ENCODE measurements at places on chromosomes 4 and X.
A peak's percentile ranks its signal among the peaks of the same experiment; 100 is the strongest.

GRCh38 chrX:111020283-111020682, 75.7 kb upstream of the PAK3 start:
- DNase-seq, result no peak

- DNase-seq, result no peak
These were observed 72.1 kb downstream of the ARHGEF38 start for GRCh38 chr4:105624530-105624929.

DNA sequence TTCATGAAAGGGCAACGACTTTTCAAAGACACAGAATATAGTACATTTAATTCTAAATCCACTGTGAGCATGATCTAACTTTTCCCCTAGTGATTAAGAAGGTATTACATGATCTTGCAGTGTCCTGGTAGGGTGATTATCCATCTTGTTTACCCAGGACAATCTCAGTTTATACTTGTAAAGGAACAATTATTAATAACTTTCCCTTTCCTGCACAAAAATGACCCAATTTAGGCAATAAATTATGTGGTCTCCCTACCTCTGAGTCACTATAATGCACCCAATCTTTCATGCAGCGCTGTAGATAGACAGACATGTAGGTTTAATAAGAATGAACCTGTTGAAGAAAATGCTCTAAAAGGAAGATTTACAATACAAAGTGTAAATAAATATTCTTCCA, 22.7 kb downstream of the UNC5C start:
- DNase-seq, result no peak

GRCh38 chr4:164252286-164252685, 501.6 kb upstream of the SMIM31 start:
- no peak for DNase-seq

- no peak for DNase-seq
These were observed 479.3 kb downstream of the INPP4B start for GRCh38 chr4:142366769-142367181.

DNA sequence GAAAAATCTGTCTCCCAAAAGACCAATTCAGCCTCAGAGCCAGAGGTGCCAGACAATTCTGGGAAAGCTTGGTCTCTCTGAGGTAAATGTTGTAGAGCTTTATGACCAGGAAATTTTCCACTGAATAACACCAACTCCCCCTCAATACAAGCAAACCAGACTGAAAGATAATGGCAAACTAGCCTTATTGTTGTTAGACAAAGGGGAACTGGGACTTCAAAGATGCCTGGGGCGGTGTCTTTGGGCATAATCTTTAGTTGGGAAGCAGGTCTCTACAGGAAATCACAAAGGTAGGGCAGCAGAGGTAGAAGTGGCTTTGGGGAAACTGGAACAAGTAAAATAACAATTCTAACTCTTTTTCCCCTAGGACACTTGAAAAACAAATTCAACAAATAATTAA, 12.0 kb downstream of the COL4A6 start:
- DNase-seq, result no peak

DNA sequence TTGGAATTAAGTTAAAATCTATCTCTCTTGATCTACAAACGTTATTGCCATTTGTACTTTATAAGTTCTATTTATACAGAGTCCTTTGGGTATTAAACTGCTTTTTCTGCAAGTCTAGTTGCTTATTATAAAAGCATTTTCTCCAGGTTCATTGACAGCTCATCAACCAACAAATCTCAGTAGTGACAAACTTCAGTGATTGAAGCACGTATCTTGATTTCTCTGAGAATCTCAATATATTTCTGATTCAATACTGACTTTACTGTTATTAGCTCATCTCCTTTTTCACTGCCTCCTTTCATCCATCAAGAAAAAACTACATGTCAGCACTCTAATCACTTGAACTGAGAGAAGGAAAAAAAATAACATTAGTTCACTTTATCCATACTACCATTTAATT, 630.2 kb downstream of the ARAP2 start:
- DNase-seq, result no peak

DNA sequence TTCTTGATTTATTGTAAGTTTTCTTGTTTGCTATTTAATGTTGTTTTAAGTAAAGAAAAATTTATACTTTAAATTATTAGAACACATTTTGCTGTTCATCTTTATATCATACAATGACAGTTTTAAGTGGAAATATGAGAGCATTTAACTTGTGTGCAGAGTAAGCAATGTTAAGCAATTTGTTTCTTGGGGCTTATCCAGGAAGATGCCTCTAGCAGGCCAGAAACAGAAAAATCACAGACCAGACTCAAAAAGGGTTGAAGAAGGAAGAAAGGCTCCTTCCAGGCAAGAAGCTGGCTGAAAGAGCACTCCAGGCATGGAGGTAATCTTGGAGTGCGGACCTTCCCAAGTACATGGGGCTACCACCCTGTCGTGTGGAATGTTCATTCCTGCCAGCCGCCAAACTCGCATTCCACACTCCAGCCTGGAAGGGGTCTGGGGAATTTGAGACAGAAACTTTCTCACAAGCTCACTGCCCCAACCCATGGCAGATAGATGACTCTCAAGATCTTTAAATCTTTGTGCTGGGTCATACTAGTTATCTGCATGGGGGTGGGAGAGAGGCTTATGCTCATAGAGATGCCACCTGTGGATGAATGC, 1521.3 kb upstream of the AGA start:
- no peak for DNase-seq

- DNase-seq, result no peak
These were observed 57.6 kb upstream of the UBQLN2 start for GRCh38 chrX:56505866-56506265.

DNA sequence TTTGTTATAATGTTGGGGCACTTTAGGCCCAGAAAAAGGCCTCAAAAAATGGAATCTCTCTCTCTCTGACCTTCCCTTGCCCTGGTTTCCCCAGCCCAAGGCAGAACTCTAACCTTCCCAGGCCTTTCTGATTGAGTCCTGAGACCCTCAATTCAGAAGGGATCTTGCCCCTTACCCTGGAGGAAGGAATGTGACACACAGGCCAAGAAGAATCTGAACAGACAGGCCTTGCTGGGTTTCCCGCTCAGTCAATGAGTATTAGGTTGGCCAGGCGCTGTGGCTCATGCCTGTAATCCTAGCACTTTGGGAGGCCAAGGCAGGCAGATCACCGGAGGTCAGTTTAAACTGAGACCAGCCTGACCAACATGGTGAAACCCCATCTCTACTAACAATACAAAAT, 27.6 kb downstream of the ELOVL6 start:
- DNase-seq, result no peak

DNA sequence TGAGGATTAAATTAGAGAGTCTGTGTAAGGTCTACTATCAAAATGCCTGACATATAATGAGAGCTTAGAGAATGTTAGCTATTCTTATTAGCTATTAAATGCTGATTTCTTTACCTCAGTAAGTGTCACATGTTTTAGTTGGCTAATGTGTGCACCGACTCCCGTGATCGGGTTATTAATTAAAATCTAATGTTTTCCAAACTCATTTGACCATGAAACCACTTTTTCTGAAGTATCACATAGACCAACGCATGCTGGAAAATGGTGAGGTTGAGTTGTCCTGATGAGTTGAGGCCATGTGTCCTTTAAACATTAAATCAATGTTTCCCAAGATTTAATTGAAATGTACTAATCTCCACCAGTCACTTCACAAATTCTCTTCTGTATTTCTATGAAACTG, 84.8 kb upstream of the C1QTNF7 start:
- DNase-seq, result no peak

DNA sequence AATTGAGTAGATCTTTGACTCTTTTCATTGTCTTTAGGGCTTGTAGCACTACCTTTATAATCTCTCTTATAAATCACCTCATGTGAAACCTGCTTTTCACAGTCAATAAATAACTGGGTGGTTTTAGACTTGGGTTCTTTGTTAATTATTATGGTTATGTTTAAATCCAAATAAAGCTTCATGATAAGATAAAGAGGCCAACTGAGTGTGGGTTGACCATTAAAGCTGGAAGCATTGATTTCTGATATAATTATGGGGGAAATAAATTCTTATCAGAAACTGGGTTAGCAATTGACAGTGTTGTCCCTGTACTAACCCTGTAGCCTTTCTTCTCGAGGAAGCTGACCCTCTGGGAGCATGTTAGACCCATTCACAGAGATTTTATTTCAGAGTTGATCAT, 384.7 kb upstream of the LCORL start:
- no peak for DNase-seq

DNA sequence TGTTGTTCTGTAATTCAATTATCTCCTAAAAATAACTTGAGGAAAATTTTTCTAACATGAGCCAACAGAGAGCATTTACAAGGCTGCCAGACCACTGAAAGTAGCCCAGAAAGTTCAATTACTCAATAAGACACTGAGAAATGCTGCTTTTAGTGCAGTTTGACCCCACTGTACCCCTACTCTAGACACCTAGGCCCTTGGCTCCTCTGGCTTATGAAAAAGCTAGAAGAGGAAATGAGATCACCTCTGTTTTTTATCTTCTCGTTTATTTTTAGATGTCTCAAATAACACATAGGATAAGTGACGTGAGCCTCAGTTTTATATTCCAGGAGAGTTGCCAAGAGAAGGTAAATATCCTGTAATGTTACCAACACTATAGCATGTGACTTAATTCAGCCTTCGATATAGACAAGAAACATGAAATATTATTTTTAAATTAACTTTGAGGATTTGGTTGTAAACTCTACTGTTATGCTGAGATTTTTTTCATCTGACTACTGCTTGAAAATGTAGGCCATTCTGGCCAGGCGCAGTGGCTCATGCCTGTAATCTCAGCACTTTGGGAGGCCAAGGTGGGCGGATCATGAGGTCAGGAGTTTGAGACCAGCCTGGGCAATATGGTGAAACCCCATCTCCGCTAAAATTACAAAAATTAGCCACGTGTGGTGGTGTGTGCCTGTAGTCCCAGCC, 24.4 kb downstream of the TNIP3 start:
- peak; percentile 67 for DNase-seq

DNA sequence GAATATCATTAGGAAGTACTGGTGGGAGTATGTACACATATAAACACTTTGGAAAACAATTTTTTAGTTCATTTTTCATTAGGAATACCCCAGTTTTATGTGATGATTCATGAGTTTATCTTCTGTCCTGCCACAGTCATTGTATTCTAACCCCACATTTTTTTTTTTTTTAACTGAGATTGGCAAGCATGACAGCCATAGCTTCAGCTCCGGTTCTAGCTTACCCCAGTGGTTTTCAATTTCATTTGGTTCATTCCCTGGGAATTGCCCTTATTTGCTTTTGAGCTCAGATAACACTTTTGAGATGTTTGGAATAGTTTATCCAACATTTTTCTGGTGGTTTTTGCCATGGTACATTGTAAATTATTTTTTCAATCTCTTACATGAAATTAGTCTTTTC, 21.0 kb upstream of the FMR1 start:
- peak; percentile 7 for DNase-seq

- no peak for DNase-seq
These were observed 145.6 kb upstream of the FAT4 start for GRCh38 chr4:125169192-125169591.

DNA sequence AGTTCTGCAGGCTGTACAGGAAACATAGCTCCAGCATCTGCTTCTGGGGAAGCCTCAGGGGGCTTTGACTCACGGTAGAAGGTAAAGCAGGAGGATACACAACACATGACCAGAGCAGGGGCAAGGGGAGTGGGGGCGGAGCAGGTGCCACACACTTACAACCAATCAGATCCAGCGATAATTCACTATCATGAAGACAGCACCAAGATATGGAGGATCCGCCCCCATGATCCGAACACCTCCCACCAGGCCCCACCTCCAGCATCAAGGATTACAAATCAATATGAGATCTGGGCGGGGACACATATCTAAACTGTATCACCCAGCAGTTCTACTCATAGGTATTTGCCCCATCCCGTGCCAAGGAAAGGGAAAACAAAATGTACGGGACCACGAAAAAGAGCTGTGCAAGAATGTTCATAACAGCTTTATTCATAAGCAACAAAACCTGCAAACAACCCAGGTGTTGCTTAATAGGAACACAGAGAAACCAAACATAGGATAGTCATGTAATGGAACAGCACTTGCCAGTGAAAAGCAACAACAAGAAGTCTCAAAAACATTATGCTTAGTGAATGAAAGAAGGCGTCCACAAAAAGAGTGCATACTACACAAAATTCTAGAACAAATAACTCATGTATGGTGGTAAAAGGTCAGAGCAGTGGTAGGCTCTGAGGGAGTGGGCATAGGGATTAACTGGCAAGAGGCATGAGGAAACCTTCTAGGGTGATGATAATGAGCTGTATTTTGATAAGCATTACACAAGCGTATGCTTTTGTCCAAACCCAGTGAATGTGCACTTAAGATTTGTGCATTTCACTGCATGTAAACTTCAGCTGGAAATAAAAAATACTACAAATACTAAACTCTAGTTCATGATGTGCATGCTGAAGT, 130.9 kb upstream of the FAM9B start:
- no peak for DNase-seq

GRCh38 chr4:138522366-138522765, 280.2 kb upstream of the SLC7A11 start:
- DNase-seq, result peak; percentile 21

DNA sequence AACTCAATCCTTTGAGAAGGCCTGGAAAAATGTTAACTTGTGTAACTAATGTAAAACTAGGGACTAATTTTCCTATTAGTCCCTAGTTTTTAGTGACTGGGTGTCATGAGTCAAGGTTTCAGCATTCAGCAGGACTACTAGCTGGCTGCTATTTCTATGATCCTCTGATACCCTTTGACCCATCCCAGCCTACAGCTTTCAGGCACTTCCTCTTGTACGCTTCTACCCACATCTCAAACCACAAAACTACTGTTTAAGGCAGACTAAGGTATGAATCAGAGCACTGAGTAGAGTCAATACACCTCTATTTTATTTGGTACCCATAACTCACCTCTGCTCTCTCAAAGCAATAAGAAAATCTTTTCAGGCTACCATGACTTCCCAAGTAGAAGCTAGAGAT, 809.6 kb downstream of the PDHA2 start:
- no peak for DNase-seq

Measured in fibroblast of skin of scalp (primary cell).